Uterine smooth muscle cell (primary cell): ENCODE measurements at places on chromosomes 12 and 14. TPM values are rescaled to one million over a fixed set of nuclear protein-coding genes. Genes with fewer than 3 reads are reported as not detected.

Gene KRT86
- total RNA-seq, result under 0.01 TPM in 1 of 2 replicates, not detected in the other

Gene TMEM117
- total RNA-seq, result 9.2 and 11.4 TPM in 2 replicates

Gene GDF3
- not detected in 2 replicates for total RNA-seq

Gene CYP46A1
- total RNA-seq, result 0.11 and 0.37 TPM in 2 replicates

Gene CAPZA3
- total RNA-seq, result not detected in 2 replicates

Gene EIF2S1
- total RNA-seq, result 179 and 369 TPM in 2 replicates

Gene IFNG-AS1
- total RNA-seq, result not detected in 2 replicates

Gene DGLUCY
- 44.6 and 47.1 TPM in 2 replicates for total RNA-seq

Gene FAM186B
- total RNA-seq, result 0.12 and 0.22 TPM in 2 replicates

Gene ANKS1B
- 1.2 TPM in 2 replicates for total RNA-seq

Gene AMDHD1
- total RNA-seq, result under 0.01 and 0.12 TPM in 2 replicates
